Endothelial cell of umbilical vein (primary cell): ENCODE measurements at places on chromosomes 12 and 14. TPM values are rescaled to one million over a fixed set of nuclear protein-coding genes. Genes with fewer than 3 reads are reported as not detected.

DNA sequence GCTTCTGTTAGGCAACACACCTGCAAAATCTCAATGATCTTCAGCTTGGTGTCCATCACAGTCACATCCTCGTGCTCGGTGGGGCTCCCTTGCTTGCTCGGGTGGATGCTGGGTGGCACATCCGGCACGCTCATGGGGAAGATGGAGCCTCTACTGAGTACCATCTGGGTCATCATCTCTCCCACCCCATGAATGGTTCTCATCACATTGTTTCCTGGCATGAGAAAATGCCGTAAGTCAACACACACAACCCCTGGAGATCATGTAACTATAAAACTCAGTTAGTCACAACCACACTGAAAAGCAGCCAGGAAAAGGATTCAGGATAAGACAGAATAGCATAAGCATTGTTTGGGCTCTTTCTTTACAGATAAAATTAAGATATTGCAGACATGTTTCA lies 201.1 kb downstream of the ITPR2 start:
- no peak overlapping the region for H3K4me3 ChIP-seq
- H3K27ac ChIP-seq: peak overlapping the region; percentile 1
- no peaks in the 10 kb centered on the region for H3K27me3 ChIP-seq
- H3K4me1 ChIP-seq: peaks cover 36% of the 10 kb centered on the region
- DNase-seq: peak; percentile 55

- H3K27ac ChIP-seq: no peak overlapping the region
- H3K36me3 ChIP-seq: no peaks in the 10 kb centered on the region
- peaks cover 3% of the 10 kb centered on the region for H3K27me3 ChIP-seq
- no peak for DNase-seq
- H3K4me3 ChIP-seq: no peak overlapping the region
- no peaks in the 10 kb centered on the region for H3K4me1 ChIP-seq
Observed at GRCh38 chr12:232731-233614, 19.0 kb upstream of the SLC6A12 start.

- H3K4me3 ChIP-seq: no peak overlapping the region
- no peaks in the 10 kb centered on the region for H3K36me3 ChIP-seq
- no peaks in the 10 kb centered on the region for H3K27me3 ChIP-seq
- H3K27ac ChIP-seq: no peak overlapping the region
Observed at GRCh38 chr12:807041-807735, 54.8 kb downstream of the WNK1 start.

DNA sequence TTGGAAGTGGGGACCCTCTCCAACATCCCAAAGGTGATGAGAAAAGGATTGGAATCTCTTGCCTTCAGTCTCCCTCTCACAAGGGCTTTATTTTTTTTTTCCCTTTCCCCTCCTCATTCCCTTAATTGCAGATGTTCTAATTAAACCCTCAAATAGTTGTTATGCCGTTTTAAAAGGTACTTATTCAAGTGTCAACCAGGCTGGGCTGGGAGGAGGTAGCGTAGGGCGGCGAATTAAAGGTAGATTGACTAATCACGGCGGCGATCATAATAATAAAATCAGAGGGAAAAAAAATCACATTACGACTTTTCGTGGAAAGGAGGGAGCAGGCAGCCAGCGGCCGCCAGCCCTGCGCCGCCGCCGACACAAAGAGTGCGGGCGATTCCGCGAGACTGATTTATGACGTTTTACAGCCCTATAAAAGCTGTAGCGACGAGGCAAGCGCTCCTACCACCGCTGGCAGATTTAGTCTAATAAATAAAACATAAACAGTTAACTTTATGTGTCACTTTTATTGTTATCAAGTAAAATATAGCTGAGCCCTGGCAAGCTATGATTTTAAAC lies 1.7 kb upstream of the HOXC4 start:
- no peaks in the 10 kb centered on the region for H3K36me3 ChIP-seq
- H3K27me3 ChIP-seq: peaks cover 82% of the 10 kb centered on the region
- no peak for DNase-seq
- H3K27ac ChIP-seq: no peak overlapping the region

DNA sequence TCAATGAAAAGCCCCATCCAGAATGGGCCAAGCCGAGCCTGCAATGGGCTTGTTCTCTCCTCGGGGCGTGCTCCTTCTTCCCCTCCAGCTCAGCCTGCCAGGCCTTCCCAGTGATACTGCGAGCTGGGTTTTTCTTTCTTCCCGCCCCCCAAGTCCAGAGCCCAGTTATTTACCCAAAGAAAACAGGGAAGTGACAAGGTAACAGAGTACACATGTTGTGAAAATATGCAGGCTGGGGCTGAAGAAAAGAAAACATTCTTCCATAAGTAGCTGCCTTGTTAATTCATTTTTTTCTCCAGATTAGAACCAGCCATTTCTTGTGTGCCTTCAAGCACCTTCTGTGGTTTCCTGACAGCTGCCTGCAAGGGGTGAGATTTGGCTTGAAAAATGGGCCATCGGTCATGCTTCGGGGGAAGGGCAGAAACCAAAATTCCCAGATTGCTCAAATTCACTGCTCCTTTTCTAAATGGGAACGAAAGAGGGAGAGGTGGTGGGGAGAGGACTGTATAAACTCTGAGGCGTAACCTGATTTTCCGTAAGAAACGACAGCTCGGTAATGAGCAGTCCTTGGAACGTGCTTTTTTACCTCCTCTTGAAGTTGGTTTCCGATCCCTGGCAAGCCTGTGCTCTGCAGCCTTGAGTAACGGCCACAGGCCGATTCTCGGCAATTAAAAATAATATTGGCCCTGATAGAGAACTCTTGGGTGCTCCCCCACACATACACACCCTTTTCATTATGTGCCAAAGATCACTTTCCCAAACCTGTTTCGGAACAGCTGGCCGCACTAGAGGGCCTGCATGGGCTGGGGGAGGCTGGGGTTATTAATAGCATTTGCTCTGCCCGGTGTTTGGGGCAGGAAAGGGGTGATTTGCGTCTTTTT lies 229.4 kb downstream of the ZFP36L1 start:
- H3K27me3 ChIP-seq: no peaks in the 10 kb centered on the region
- H3K4me1 ChIP-seq: peaks cover 11% of the 10 kb centered on the region
- no peak for DNase-seq
- H3K4me3 ChIP-seq: no peak overlapping the region

GRCh38 chr12:4099276-4099675 lies 174.3 kb upstream of the CCND2 start:
- no peak for DNase-seq
- no peaks in the 10 kb centered on the region for H3K36me3 ChIP-seq
- H3K27ac ChIP-seq: no peak overlapping the region
- no peaks in the 10 kb centered on the region for H3K27me3 ChIP-seq
- H3K4me3 ChIP-seq: no peak overlapping the region

GRCh38 chr12:40075458-40075857 lies 30.4 kb downstream of the SLC2A13 start:
- no peak overlapping the region for H3K4me3 ChIP-seq
- DNase-seq: no peak
- no peak overlapping the region for H3K27ac ChIP-seq
- H3K4me1 ChIP-seq: no peaks in the 10 kb centered on the region

- H3K27me3 ChIP-seq: no peaks in the 10 kb centered on the region
- no peak overlapping the region for H3K27ac ChIP-seq
- no peaks in the 10 kb centered on the region for H3K36me3 ChIP-seq
- H3K4me3 ChIP-seq: no peak overlapping the region
- no peak for DNase-seq
Observed at GRCh38 chr14:20247646-20248246, 8.7 kb downstream of the OR11H4 start.

GRCh38 chr14:55301437-55302121 lies 30.4 kb downstream of the FBXO34 start:
- DNase-seq: peak; percentile 12
- no peak overlapping the region for H3K4me3 ChIP-seq
- H3K27me3 ChIP-seq: no peaks in the 10 kb centered on the region
- H3K4me1 ChIP-seq: peaks cover 5% of the 10 kb centered on the region

- peaks cover 9% of the 10 kb centered on the region for H3K4me1 ChIP-seq
- no peak overlapping the region for H3K27ac ChIP-seq
- no peaks in the 10 kb centered on the region for H3K36me3 ChIP-seq
- no peak for DNase-seq
- no peak overlapping the region for H3K4me3 ChIP-seq
- no peaks in the 10 kb centered on the region for H3K27me3 ChIP-seq
Observed at GRCh38 chr14:99519347-99519881, 38.2 kb downstream of the CCNK start.

DNA sequence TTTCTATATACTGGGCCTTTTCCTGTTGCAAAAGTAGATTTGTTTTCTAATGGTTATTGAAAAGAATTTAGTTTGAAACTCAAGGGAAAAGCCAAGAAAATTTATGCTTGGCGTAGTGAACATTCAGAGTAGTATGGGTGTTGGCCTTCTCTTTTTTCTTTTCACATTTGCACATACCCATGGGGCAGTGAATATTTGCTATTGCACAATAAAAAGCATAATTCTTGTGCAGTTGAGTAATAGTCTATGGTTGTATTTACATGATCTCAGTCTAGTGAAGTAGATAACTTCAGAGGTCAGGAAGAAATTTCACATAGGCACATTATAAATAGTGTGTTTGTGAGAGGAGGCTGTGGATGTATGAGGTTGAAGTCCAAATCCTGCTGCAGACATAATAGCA lies 158.1 kb downstream of the FLRT2 start:
- no peak overlapping the region for H3K4me3 ChIP-seq
- DNase-seq: no peak
- H3K4me1 ChIP-seq: no peaks in the 10 kb centered on the region
- no peaks in the 10 kb centered on the region for H3K36me3 ChIP-seq
- H3K27ac ChIP-seq: no peak overlapping the region

DNA sequence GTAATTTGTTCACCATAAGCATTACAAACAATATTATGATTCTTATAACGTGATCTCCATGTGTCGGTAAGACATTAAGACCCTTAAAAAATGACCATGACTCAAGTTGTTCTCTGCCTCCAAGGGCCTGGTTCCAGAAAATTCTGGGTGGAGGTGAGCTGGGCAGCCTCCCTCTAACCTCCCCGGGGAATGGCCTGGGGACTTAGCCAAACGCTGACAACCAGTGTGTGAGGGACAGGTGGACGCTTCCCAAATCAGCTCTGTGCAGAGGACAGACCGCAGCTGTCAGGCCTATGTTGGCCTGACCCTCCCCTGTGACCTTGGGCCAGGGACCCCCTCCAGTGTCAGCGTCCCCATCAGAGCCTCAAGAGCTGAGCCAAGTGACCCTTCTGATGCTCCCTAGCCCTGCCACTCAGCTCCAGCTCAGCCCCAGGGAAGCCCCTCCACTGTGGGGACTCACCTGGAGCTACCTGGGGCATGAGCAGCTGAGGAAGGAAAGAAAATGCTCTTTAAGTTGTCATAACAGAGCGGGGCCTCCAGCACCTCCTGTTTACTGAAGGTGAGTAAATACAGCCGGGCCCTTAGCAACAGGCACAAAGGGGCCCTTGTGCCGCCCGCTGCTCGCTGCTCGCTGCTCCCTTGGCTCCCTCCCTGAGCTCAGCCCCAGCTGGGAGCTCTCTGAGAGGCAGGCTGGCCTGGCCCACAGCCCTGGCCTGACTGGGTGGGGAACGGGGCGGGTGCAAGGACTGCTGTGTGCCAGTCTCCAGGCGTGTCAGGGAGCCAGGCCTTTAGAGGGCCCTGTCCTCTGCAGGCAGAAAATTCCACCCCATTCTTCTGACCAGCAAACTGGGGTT lies 116.6 kb downstream of the CALM1 start:
- DNase-seq: no peak
- no peak overlapping the region for H3K27ac ChIP-seq
- H3K36me3 ChIP-seq: no peaks in the 10 kb centered on the region
- no peak overlapping the region for H3K4me3 ChIP-seq

GRCh38 chr14:48974994-48975393 lies 611.2 kb downstream of the RPS29 start:
- DNase-seq: no peak
- H3K27ac ChIP-seq: no peak overlapping the region
- H3K4me3 ChIP-seq: no peak overlapping the region
- H3K27me3 ChIP-seq: no peaks in the 10 kb centered on the region
- no peaks in the 10 kb centered on the region for H3K36me3 ChIP-seq
- no peaks in the 10 kb centered on the region for H3K4me1 ChIP-seq

DNA sequence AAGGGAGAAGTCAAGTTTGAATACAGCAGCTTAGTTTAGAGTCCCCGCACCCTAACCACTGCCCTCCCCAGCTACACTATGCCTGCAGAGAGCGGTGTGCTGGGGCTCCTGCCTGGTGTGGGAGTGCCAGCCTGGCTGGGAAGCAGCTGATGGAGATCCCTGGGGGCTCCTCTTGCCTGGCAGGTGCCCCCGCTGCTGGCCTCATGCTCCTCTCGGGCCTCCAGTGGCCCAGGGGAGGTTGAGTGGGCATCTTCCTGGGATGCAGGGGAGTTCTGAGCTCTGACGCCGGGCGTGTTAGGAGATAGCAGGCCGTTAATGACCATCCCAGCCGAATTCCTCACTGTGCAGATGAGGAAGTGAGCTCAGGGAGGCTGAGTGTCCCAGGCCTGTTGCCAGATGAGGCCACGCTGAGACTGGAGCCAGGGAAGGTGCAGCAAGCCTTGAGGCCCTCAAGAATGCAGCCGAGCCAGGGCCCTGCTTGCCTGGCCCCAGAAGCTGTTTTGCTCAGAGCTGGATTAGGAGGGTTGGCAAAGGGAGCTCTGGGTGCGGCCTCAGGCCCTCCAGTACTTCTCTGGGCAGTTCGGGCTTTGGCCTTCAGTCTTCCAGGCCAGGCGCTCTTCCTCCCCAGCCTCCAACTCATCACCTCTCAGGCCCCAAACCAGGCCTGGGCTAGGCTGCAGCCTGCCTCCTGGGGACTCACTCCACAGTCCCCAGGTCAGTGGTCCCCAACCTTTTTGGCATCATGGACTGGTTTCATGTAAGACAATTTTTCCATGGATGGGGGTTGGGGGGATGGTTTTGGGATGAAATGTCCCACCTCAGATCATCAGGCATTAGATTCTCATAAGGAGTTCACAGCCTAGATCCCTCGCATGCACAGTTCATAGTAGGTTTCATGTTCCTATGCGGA lies 6.6 kb upstream of the CYP46A1 start:
- no peak overlapping the region for H3K4me3 ChIP-seq
- H3K4me1 ChIP-seq: no peaks in the 10 kb centered on the region
- H3K27ac ChIP-seq: no peak overlapping the region

DNA sequence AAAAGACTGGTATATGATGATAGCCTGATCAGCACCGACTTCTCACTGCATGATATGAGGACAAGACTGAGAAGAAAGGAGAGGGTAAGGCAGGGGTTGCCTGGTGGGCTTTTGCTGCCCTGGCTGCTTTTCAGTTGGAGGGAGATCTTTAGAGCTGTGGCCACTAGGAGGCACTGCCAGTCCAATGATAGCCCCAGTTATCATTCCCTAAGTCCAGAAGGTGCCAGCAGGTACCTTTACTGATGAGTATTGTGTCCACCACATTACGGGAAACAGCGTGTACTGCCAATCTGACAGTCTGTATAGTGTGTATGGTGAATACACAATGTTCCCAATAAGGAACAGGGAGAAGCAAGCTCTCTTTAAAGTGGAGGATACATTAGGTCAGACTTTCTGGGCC lies 55.8 kb upstream of the CCDC175 start:
- H3K36me3 ChIP-seq: no peaks in the 10 kb centered on the region
- no peaks in the 10 kb centered on the region for H3K4me1 ChIP-seq
- DNase-seq: peak; percentile 24
- no peak overlapping the region for H3K27ac ChIP-seq
- H3K27me3 ChIP-seq: peaks cover 16% of the 10 kb centered on the region

- H3K36me3 ChIP-seq: no peaks in the 10 kb centered on the region
- DNase-seq: no peak
- H3K4me1 ChIP-seq: no peaks in the 10 kb centered on the region
Observed at GRCh38 chr14:55327179-55327578, 56.0 kb downstream of the FBXO34 start.

Gene CCDC38
- not detected in 2 replicates for total RNA-seq

Gene KCNJ8
- not detected in 2 replicates for total RNA-seq

Gene GALNT16
- 0.49 and 1.0 TPM in 2 replicates for total RNA-seq

Gene LIN52
- 9.7 and 10.5 TPM in 2 replicates for total RNA-seq

Gene GARIN6
- not detected in 2 replicates for total RNA-seq

Gene SLC17A8
- not detected in 2 replicates for total RNA-seq

Gene TOMM20L
- total RNA-seq: not detected in 2 replicates

Gene GABARAPL1
- 59.4 and 69.0 TPM in 2 replicates for total RNA-seq

Gene WNT5B
- not detected in 2 replicates for total RNA-seq

Gene AICDA
- not detected in 2 replicates for total RNA-seq

Gene TTC9
- total RNA-seq: 0.09 TPM in 1 of 2 replicates, not detected in the other

Gene ZDHHC22
- total RNA-seq: 0.24 and 0.28 TPM in 2 replicates

Gene OR4K1
- total RNA-seq: not detected in 2 replicates
